ENCODE measurements at places on chromosomes 11 and 22. TPM values are rescaled to one million over a fixed set of nuclear protein-coding genes. Genes with fewer than 3 reads are reported as not detected.
A peak's percentile ranks its signal among the peaks of the same experiment; 100 is the strongest.

The MPZL3 gene
- total RNA-seq, result 20.0 TPM

The OR4C46 gene
- not detected for total RNA-seq

The TSSK2 gene
- not detected for total RNA-seq

The POU2AF2 gene
- total RNA-seq, result not detected

The C11orf24 gene
- 29.2 TPM for total RNA-seq

The MYH9 gene
- total RNA-seq, result 857 TPM

The FOSL1 gene
- 3.8 TPM for total RNA-seq

The CHRM4 gene
- 0.37 TPM for total RNA-seq

The ALX4 gene
- total RNA-seq, result not detected

DNA sequence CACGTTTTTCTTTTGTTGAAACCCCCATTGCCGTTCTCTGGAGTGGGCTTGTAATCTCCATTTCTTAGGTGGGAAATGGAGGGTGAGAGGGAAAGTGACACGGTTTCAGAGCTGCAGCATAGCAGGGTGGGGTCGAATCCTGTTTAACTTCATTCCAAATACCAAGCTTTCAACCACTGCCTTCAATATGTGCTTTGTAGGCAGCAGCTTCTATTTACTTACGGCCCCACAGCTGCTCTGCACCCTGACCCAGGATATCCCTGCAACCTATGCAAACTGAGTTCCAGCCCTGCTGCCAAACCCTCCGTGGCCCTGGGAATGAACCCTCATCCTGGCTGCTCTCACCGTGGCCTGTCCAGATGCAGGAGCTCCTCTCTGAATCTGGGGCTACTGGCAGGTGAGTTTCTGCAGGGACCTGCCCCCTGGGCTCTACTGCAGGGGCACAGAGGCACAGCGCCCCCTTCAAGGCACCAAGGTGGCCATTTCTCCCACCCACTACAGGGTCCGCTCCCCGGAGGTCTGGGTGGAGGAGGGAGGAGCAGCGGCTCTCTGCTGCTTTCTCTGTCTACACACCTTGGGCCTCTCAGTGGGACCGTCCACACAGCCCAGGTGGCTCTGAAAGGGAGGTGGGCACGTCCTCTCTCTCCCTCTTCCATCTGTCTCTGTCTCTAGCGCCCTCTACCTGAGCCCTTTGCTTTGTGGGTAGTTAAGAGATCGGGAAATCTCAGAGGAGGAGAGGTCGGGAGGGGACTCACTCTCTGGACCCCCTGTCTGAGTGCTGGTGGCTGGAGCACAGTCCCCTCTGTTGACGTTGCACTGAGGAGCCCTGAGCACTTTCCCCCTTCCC, 279.1 kb downstream of the BRD1 start:
- no peaks in the 10 kb centered on the region for H3K36me3 ChIP-seq
- DNase-seq, result no peak
- H3K4me1 ChIP-seq, result no peaks in the 10 kb centered on the region
- H3K27ac ChIP-seq, result no peak overlapping the region

GRCh38 chr22:46293577-46294260, 3.0 kb upstream of the GTSE1 start:
- peak; percentile 45 for DNase-seq
- peaks cover 68% of the 10 kb centered on the region for H3K4me1 ChIP-seq
- H3K27ac ChIP-seq, result peak overlapping the region; percentile 76
- peaks cover 60% of the 10 kb centered on the region for H3K36me3 ChIP-seq

- no peak for DNase-seq
- H3K27me3 ChIP-seq, result peaks cover 25% of the 10 kb centered on the region
- H3K27ac ChIP-seq, result no peak overlapping the region
- no peak overlapping the region for H3K4me3 ChIP-seq
Measured at GRCh38 chr22:22069450-22070370, 87.1 kb upstream of the TOP3B start.

- H3K4me1 ChIP-seq, result no peaks in the 10 kb centered on the region
- no peak overlapping the region for H3K27ac ChIP-seq
- H3K36me3 ChIP-seq, result no peaks in the 10 kb centered on the region
- no peak for DNase-seq
- no peaks in the 10 kb centered on the region for H3K27me3 ChIP-seq
Measured at GRCh38 chr11:131229221-131229620, 141.2 kb upstream of the NTM start.

- DNase-seq, result peak; percentile 58
- H3K27ac ChIP-seq, result no peak overlapping the region
- no peaks in the 10 kb centered on the region for H3K36me3 ChIP-seq
- H3K27me3 ChIP-seq, result peaks cover 7% of the 10 kb centered on the region
- H3K4me3 ChIP-seq, result no peak overlapping the region
Measured at GRCh38 chr11:120801801-120802689, 221.9 kb upstream of the TBCEL start.

DNA sequence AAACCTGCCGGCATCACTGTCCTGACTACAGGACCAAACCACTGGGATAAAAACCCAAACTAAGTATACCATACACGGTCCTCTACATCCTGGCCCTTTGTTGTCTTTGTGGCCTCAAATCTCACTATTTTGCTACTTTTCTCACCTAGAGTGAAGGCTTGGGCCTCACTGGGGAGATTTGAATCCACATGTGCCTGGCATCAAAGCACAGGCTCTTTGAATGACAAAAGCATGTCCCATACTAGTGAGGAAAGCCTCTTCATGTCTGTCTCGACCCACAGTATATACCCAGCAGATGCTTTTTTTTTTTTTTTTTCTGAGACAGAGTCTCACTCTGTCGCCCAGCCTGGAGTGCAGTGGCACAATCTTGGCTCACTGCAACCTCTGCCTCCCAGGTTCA, 72.5 kb upstream of the DRD2 start:
- no peak overlapping the region for H3K27ac ChIP-seq
- no peaks in the 10 kb centered on the region for H3K36me3 ChIP-seq
- DNase-seq, result no peak
- H3K4me3 ChIP-seq, result no peak overlapping the region

GRCh38 chr11:45209000-45209879, 62.8 kb downstream of the PRDM11 start:
- H3K4me3 ChIP-seq, result no peak overlapping the region
- H3K27ac ChIP-seq, result no peak overlapping the region
- H3K36me3 ChIP-seq, result no peaks in the 10 kb centered on the region
- H3K27me3 ChIP-seq, result no peaks in the 10 kb centered on the region
- H3K4me1 ChIP-seq, result no peaks in the 10 kb centered on the region
- no peak for DNase-seq

DNA sequence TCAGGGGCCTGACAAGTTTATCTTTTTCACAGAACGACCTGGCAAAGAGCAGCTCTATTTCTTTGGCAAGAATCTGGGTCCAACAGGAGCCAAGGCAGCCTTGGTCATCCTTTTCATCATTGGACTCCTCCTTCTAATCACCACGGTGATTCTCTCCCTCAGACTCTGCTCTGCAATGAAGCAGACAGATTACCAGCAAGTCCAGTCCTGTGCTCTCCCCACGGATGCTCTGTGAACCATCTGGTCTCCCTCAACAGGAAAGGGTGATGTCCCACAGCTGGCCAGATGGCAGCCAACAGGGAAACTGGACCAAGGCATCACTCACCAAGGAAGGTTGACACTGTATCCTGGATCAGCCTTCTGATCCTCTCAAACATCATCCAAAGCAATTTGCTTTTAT, 17.0 kb upstream of the PANX1 start:
- no peak overlapping the region for H3K4me3 ChIP-seq
- no peak overlapping the region for H3K27ac ChIP-seq
- peaks cover 26% of the 10 kb centered on the region for H3K27me3 ChIP-seq
- DNase-seq, result no peak
- H3K36me3 ChIP-seq, result no peaks in the 10 kb centered on the region

GRCh38 chr22:35299217-35299672, 449 bp upstream of the TOM1 start:
- peak overlapping the region; percentile 93 for H3K27ac ChIP-seq
- DNase-seq, result no peak
- H3K36me3 ChIP-seq, result peaks cover 18% of the 10 kb centered on the region

GRCh38 chr11:129967996-129968395, 34.6 kb downstream of the PRDM10 start:
- H3K4me1 ChIP-seq, result peaks cover 6% of the 10 kb centered on the region
- no peaks in the 10 kb centered on the region for H3K27me3 ChIP-seq
- DNase-seq, result no peak

DNA sequence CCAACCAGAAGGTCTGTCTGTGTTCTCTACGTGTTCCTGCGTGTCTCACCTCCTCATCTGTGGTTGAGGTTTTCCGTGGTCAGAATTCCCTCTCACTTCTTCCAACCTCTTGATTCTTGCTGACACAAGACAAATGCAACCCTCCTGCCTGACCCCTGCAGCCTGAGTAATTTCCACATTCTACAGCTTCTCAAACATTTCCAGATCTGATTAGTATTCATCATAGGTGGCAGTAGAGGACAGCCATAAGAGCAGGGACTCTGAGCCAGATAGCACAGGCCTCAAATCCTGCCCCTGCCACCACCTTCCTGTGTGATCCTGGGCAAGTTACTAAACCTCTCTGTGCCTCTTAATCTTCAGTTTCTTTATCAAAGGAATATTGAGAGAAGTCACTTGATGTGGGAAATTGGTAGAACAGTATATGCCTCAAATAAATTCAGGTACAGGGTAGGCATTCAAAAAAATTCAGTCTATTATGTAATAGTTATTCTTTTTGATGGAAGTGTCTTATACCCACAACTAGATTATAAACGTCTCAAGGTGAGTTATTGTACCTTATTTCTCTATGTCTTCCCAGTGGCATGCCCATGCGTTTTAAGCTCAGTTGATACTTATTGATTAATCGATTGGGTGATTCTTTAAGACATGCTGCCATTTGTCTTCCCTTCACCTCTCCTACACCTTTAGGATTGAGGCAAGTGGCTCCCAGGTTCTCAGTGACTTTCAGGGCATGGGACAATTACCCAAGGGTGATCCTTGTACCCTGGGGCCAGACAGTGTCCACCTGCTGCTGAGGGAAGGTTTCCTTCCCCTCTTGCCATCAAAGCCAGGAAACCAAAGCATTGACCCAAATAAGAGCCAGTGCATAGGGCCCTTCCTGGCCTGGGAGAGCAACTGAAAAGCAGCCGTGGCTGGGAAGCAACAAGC, 19.6 kb downstream of the POU2AF1 start:
- H3K4me1 ChIP-seq, result no peaks in the 10 kb centered on the region
- DNase-seq, result no peak
- no peak overlapping the region for H3K27ac ChIP-seq
- H3K27me3 ChIP-seq, result no peaks in the 10 kb centered on the region

GRCh38 chr11:105155679-105156078, 16.1 kb upstream of the CARD18 start:
- H3K36me3 ChIP-seq, result no peaks in the 10 kb centered on the region
- H3K27me3 ChIP-seq, result no peaks in the 10 kb centered on the region
- no peak overlapping the region for H3K27ac ChIP-seq
- no peak overlapping the region for H3K4me3 ChIP-seq
- DNase-seq, result no peak

- H3K27me3 ChIP-seq, result no peaks in the 10 kb centered on the region
- no peak overlapping the region for H3K27ac ChIP-seq
- DNase-seq, result no peak
- H3K4me1 ChIP-seq, result no peaks in the 10 kb centered on the region
- H3K4me3 ChIP-seq, result no peak overlapping the region
- H3K36me3 ChIP-seq, result no peaks in the 10 kb centered on the region
Measured at GRCh38 chr11:116275635-116276034, 497.2 kb downstream of the BUD13 start.

DNA sequence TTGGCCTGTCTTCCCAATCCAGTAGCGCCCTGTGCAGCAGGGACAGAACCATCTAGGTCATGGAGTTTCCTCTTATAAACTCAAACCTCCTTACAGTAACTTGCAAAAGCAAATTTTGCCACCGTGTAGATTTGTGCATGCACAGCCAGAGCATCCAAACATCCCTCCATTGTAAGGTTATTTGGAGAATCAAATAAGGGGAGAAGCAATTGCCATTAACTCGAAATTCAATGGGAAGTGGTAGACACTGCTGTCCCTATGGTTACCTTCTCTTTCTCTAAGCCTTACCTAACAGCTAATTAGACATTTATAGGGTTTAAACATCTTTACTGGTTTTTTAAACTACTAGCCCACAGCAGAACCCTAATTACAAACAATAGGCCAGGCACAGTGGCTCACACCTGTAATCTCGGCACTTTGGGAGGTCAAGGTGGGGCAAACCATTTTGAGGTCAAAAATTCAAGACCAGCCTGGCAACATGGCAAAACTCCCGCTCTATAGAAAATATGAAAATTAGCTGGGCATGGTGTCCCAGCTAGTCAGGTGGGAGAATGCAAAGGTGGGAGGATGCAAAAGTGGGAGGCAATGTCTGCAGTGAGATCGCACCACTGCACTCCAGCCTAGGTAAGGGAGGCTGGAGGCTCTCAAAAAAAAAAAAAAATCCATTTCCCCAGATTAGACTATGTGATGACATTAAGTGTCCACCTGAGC, 6.6 kb downstream of the HSPA8 start:
- H3K4me3 ChIP-seq, result peak overlapping the region; percentile 98
- H3K4me1 ChIP-seq, result peaks cover 43% of the 10 kb centered on the region

DNA sequence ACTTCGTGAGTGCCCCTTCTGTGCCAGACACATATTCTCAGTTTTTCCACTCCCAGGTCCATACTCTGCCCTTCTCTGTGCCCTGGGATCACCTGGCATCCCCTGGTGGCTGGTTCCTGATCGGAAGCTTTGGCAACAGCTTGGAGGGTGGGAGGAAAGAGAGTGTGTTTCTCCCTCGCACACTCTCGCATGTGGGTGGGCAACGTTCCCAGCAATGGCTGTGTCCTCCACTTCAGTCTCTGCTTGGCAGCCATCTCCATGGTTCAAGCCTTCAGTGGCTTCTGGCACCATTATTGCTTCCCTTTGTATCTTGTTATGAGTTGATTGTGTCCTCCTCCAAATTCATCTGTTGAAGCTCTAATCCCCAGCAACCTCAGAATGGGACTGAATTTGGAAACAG, 342.7 kb upstream of the SYN3 start:
- no peak for DNase-seq
- H3K27me3 ChIP-seq, result no peaks in the 10 kb centered on the region
- H3K27ac ChIP-seq, result no peak overlapping the region

DNA sequence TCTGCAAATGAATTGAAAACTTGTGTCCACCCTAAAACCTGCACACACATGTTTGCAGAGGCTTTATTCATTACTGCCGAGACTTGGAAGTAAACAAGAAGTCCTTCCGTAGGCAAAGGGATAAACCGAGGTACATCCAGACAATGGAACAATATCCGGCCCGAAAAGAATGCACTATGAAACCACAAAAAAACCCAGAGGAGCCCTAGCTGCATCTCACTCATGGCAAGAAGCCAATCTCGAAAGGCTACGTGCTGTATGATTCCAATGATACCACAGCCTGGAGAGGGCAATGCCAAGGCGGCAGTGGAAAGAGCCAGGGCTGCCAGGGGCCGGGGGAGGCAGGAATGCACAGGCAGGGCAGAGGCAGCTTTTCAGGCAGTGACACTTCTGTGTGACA, 3.2 kb upstream of the MRPL23 start:
- H3K4me3 ChIP-seq, result no peak overlapping the region
- H3K27ac ChIP-seq, result no peak overlapping the region
- H3K36me3 ChIP-seq, result no peaks in the 10 kb centered on the region
- H3K27me3 ChIP-seq, result no peaks in the 10 kb centered on the region
